ENCODE measurements at places on chromosomes 3 and 15. TPM values are rescaled to one million over a fixed set of nuclear protein-coding genes. Genes with fewer than 3 reads are reported as not detected.

The NKTR gene
- 59.2 TPM for total RNA-seq

The FAM81A gene
- 0.26 TPM for total RNA-seq

DNA sequence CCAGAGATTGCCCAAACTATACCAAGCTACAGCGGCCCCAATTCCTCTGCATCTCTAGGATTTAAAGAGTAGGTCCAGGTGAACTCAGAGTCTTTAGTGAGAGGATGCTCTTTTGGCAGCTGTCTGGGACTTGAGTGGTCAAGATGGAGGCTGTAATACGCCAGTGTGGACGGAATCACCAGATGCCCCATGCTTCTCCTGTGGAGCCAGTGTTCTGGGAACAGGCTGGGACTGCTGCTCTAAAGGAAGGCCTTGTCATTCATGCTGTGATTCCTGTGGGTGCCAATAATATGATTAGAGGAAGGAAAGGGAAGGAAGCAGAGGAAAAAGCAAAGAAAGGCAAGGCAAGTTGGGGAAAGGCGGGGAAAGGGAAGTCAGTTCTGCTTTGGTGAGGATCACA, 17.4 kb upstream of the NOX5 start:
- DNase-seq = no peak

DNA sequence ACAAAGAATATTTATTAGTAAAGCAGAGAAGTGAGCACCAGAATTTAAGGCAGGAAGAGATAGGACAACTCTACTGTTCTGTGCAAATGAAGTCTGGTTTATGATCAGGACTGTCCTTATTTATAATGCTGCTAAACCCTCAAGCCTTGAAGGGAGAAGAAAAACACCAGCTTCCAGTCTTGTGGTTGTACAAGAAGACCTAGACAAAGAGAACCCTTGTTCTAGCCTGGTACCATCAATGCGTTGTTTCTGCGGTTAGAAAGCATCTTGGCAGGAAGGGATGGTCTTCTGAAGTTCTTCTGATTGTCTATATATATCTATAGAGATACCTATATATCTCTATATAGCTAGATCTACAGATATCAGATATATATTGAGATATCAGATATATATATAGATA, 33.8 kb downstream of the PDCD10 start:
- DNase-seq = no peak

DNA sequence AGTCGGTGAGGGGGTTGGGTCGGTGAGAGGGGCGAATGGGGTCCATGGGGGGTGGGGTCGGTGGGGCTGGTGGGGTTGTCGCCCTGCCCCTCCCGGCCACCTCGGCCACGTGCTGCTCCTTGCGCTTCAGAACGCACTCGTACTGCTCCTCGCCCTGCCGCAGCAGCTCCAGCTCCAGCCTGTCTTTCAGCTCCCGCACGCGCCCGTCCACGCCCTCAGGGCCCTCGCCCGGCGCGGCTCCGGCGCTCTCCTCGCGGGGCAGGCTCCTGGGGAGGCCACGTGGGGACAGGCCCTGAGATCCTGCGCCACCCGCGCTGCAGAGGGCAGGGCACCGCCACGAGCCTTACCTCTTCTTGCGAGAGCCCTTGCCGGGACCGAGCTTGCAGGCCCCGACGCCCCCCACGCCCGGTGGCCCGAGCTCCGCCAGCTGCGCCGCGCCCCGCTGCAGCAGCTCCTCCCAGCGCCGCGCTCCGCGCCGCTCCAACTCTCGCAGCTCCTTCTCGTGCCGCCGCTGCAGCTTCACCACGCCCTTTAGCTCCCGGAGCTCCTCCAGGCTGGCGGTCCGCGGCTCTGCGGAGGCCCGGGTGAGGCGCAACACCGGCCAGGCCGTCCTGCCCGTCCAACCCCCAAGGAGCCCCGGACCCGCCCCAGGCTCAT, 8.2 kb upstream of the ANKRD63 start:
- no peak for DNase-seq

GRCh38 chr3:36989568-36989967, 3.4 kb downstream of the EPM2AIP1 start:
- DNase-seq = no peak

The MFSD1 gene
- 6.9 TPM for total RNA-seq

The IL5RA gene
- 0.28 TPM for total RNA-seq

The COL6A6 gene
- total RNA-seq = not detected

- DNase-seq = no peak
Measured at GRCh38 chr3:154734468-154734867, 304.5 kb upstream of the GPR149 start.

- DNase-seq = no peak
Measured at GRCh38 chr15:64070106-64070505, 23.5 kb downstream of the CIAO2A start.

The CPN2 gene
- not detected for total RNA-seq

DNA sequence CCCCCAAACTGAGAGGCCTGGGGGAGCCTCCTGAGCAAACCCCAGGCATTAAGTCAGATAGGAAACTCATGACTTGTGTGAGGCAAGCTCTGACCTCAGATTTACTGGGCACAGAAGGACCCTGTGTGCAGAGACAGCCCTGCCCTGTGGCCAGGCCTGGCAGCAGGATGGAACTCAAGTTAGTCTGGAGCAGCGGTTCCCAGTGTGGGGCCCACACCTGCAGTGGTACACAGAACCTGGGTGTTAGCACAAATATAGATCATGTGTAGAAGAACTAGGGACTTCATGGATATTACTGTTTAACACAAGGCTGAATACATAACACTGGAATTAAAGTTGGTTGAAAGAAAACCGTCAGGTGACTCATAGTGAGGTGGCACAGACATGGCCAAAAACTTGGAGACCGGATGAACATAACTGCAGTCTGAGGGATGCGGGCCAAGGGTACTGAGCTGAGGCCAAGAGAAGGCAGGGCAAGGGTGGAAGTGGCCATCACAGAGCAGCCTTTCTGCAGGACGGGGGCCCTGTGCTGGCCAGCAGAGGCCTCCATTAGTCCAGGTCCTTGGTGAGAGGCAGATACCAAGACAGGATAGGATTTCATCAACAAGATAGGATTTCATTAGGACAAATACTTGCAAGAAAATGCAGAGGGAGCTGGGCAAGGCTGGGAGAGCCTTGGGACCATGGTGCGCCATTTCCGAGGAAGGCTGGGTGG, 40.9 kb downstream of the IRAK2 start:
- DNase-seq = no peak

The CKMT1A gene
- total RNA-seq = 0.33 TPM

- no peak for DNase-seq
Measured at GRCh38 chr3:153245661-153246060, 83.6 kb downstream of the RAP2B start.

The SPTSSB gene
- not detected for total RNA-seq

GRCh38 chr15:60649845-60650548, 171.1 kb upstream of the ICE2 start:
- peak; percentile 68 for DNase-seq

DNA sequence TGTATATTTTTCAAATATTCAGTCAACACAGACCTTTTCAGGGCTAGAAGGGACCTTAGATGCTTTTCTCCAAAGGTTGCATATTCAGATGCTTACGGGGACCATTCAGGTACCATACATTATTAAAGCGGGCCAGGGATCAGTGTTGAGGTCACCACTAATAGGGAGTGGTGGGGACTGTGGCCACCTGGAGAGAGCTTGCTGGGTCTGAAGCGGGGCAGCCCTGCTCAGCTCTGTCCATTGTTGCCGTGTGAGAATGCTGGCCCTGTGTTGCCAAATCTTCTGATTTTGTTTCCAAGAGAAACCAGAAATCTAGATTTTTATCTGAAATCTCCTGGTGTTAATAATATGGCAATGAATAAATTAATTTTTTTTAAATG, 23.7 kb downstream of the ABHD2 start:
- no peak for DNase-seq

Measured in activated CD4-positive, alpha-beta T cell treated with anti-CD3 and anti-CD28 coated beads for 36 hours (primary cell).